ENCODE measurements at places on chromosomes 3 and 15.
A peak's percentile ranks its signal among the peaks of the same experiment; 100 is the strongest.

- no peak for DNase-seq
These were observed 9.2 kb downstream of the CADM2 start for GRCh38 chr3:84967767-84968581.

GRCh38 chr3:126763035-126763434, 59.0 kb downstream of the CHCHD6 start:
- no peak for DNase-seq

DNA sequence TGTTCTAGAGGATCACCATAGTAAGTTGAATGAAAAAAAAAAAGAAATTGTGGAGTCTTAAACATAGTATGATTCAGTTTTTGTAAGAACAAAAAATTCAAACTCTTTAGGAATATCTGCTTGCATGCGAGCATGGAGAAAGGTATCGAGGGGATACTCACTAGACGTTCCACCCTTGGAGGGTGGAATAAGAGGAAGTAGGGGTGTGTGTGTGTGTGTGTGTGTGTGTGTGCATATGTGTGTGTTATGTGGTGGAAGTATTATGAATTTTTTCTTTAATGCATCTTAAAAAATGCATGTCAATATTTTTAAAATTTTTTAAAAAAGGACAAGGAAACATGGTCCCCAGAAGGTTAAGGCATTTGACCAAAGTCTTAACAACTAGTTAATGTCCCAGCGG, 26.5 kb upstream of the SIAH2 start:
- no peak for DNase-seq

DNA sequence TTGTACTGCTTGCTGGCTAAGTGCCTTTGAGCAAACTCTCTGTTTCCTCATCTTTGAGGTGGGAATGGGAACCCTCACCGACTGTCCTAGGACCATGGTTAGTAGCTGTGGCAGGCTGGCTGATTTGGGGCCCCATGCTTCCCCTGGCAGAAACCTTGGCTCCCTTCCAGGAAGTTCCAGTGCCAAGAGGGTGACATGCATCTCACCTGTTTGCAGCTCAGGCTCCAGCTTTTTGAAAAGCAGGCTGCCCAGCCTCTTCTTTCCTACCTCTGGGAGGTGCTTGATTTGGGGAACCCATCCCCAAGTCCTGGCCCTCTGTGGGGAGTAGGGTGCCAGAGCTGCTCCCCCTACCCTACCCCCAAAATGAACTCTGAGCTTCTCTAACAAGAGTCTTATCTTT, 50.8 kb downstream of the RAB11A start:
- DNase-seq: no peak

- DNase-seq: no peak
These were observed 347.8 kb downstream of the EPHA3 start for GRCh38 chr3:89455240-89455639.

GRCh38 chr3:124257336-124257864, 265.5 kb upstream of the ROPN1 start:
- DNase-seq: no peak

GRCh38 chr3:33144433-33144832, 30.6 kb downstream of the CRTAP start:
- DNase-seq: peak; percentile 38

DNA sequence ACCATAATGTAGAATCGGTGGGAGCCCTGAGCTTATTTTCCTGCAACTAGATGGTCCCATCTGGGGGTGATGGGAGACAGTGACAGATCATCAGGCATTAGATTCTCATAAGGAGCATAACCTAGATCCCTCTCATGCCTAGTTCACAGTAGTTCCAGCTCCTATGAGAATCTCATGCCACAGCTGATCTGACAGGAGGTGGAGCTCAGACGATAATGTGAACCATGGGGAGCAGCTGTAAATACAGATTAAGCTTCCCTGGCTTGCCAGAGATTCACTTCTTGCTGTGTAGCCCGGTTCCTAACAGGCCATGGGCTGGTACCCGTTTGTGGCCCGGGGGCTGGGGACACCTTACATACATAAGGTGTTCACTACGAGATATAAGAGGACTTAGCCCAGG, 67.5 kb upstream of the LRRFIP2 start:
- DNase-seq: no peak

GRCh38 chr3:59653405-59654122, 603.7 kb upstream of the CFAP20DC start:
- DNase-seq: no peak

- peak; percentile 81 for DNase-seq
These were observed 1.1 kb downstream of the ZBTB20 start for GRCh38 chr3:115146032-115146417.

DNA sequence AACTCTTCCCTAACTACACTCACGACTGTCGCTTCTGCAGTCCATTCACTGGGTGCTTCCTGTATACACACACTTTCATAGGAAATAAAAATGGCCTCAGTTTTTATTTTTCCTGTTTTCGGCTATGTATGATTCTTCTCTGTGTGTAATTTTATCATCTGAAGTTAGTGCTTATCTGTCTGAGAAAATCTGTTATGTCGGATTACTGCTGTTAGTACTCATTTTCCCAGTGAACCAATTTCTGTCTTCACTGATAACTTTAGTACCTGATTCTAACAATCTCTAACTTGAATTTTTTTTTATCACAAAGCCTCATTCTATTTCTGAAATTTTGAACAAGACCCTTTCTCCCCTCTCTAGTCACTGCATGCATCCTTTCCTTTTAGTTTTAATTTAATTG, 20.9 kb downstream of the RAB5A start:
- DNase-seq: no peak

GRCh38 chr3:71429597-71429988, 153.9 kb downstream of the FOXP1 start:
- no peak for DNase-seq

GRCh38 chr3:116849261-116849688, 139.7 kb downstream of the TUSC7 start:
- no peak for DNase-seq

DNA sequence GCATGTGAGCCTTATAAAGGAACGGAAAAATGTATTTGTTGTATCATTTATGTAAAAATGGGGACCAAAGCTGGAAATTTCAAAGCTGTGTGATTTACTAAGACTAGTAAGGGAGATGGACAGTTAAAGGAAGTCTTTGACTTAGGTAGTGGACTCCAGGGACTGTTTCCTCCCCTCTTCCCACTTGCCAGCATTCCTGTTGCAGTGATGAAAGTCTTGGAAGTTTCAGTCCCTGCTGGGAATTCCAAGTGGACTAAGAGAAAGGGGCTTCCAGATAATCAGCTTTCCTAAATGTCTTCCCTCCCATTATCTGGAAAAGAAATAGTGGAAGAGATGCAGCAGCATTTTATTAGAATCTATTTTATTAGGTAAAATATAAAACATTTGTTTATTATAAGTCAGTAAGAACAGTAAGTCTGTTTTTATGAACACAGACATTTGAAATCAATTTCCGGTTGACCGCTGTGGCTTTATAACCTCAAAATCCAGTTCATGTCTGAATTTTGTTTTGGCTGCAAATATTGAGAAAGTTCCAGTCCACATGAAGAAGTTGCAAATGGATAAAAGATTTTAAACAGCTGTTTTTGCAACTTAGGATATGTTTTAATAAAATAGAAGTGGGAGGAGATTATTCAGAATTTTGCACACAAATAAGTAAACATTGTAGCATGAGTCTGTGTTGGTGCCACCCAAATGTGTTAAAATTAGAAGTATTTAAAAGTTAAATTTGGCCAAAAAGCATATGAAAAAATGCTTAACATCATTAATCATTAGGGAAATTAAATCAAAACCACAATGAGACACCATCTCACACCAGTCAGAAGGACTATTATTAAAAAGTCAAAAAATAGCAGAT, 141.8 kb downstream of the IL20RB start:
- no peak for DNase-seq

DNA sequence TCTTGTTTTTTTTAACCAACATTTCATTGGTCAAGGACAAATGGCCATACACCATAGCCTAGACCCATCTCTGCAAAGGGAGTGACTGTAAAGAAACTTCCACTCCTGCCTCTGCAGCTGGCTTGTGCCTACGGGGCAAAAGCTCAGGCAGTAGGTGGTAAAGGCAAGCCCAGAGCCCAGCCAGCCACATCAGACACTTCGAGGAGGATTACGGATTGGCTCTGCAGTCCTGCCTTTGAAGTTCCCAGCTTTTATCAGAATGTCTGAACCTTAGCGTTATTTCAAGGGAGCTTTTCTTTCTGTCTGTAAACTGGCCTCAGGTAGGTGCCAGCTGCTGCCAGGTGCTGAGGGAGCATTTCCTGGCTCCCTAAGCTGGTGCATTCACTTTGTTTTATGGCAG, 15.6 kb downstream of the ZNF710 start:
- no peak for DNase-seq

DNA sequence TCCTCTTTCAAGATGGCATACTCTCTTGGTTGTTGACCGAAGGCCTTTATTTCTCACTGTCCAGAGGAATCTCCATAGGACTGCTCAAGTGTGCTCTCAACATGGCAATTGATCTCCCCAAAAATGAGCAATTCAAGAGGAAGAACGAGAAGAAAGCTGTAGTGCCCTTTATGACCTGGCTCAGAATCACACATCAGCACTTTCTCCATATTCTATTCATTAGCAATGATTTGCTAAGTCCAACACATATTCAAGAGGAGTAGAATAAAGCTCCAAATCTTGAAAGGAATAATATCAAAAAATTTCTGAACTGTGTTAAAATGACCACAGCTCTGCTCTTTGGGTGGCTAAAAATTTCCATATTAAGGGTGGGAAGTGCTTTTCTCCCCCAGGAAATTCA, 151.6 kb upstream of the SYNPR start:
- no peak for DNase-seq

DNA sequence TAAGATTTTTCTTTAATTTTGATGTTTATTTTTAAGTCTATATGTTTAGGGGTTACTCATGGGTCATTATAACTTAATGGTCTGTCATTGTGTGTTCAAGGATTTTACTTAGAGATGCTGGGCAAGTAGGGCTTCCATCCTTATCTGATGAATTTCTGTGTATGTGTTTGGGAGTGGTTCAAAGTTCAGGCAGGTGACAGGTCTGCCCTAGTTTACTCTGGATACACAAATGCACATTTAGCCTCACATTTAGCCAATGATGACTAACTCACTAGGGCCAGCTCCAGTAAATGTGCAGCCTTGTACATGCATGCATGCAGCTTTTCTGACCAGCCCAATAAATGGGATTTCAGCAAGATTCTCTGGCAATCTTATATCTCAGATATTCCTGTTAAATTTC, 554.1 kb downstream of the SI start:
- no peak for DNase-seq

- no peak for DNase-seq
These were observed 15.8 kb upstream of the FAM174B start for GRCh38 chr15:92671406-92671805.

DNA sequence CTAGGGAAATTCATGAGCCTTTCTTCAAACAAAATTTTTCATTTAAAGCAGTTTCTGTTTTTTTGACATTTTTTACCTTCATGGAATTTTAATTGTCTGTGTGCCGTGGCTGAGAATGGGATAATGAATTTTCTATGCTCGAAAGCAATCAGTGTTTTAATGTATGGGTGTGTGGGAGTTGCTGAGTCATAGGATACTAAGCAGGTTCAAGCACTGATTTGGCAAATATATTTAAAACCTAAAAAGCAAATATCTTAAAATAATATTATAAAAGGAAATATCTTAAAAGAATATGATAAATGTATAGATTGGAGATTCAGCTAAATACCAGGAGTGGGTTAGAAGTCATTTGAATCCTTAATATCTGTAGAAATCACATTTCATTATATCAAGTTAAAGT, 173.6 kb upstream of the LRRFIP2 start:
- DNase-seq: no peak

- DNase-seq: no peak
These were observed 10.3 kb downstream of the COL7A1 start for GRCh38 chr3:48584836-48585235.

Data from CD8-positive, alpha-beta T cell (primary cell).